ENCODE measurements at places on chromosomes 11 and 22.

DNA sequence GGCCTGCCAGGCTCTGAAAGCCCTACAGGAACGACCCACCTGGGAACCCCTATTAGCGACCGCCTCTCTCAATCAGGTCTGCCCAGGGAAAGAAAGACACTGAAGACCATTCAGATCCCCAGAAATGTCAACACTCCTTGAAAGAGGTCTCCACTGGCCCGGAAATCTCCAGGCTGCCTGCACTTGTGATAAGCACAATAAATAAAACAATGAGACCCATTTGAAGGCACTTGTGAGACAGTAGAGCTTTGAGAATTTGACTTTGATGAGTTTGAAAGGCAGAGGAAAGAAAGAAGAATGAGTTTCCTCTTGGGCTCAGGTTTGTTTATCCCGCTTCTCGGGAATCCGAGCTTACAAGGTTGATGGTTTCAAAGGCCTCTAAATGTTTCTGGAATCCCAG, 416.3 kb downstream of the BUD13 start:
- no peak for DNase-seq

DNA sequence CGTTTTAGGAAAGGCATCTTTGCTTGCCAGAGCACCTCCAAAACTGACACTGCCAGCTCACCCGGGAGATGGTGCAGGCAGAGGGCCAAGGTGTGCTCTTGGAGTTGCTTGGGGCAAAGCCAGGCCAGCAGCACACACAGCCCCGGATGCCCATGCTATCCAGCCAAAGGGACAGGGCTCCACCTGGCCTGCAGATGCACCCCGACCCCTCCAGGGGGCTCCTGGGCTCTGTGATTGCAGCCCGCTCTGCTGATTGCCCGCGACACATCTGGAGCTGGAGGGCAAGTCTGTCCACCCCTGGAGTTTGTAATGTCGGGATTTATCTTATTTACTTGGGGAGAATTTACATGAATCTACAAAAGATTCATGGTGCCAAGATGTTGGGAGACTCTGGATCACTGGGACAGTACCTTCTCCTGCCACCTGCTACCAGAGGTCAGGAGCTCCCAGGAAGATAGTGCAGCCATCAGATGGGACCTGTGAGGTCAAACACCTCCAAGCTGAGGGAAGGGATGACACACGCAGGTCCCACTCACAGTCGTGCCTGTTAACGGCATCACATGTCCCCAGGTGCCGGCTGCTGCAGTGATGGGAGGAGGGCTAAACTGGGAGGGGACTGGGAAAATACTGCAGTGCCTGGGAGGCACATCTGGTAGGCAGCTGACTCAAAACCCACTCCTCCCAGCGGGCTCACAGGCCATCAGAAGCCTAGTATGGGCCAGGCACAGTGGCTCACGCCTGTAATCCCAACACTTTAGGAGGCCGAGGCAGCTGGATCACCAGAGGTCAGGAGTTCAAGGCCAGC, 17.2 kb downstream of the CBX7 start:
- DNase-seq = no peak

GRCh38 chr11:76962583-76963416, 71.4 kb upstream of the B3GNT6 start:
- DNase-seq = no peak

GRCh38 chr11:131658952-131659351, 288.5 kb downstream of the NTM start:
- DNase-seq = no peak

GRCh38 chr11:43580735-43581369, 99.7 kb upstream of the HSD17B12 start:
- no peak for DNase-seq

GRCh38 chr11:82675838-82676237, 57.8 kb downstream of the FAM181B start:
- DNase-seq = no peak

GRCh38 chr11:63015521-63016215, at the start of gene SLC22A8:
Gene SLC22A8, minus strand, starts transcription at chr11:63015841. Its CDS starts 883 bp downstream, at chr11:63014958.
- no peak for DNase-seq

DNA sequence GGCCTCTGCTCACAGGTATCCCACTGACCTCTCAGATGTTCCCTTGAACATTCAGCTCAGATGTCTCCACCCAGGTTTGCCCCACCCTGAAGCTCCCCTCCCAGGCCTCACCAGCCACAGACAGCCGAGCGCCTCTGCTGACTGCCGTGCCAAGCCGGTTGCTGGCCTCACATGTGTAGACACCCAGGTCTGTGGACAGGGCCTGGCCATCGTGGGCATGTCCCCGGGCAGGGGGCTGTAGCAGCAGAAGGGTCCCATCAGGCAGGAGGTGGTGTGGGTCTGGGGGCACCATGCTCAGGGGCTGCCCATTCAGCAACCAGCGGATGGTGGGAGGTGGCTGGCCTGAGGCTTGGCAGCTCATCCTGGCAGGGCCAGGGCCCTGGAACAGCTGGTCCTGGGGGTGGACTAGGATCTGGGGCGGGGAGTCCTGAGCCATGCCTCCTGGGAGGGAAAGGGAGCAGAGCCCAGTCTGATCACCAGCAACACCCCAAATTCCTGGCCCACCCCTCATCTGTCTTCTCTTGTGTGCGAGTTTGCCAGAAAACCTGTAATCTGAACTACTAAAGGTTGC, 759 bp downstream of the ROBO4 start:
- no peak for DNase-seq

Measured in fibroblast of skin of left biceps (primary cell).